Hepatocyte (in vitro differentiated cells): ENCODE measurements at places on chromosomes 12 and 14. TPM values are rescaled to one million over a fixed set of nuclear protein-coding genes. Genes with fewer than 3 reads are reported as not detected.
A peak's percentile ranks its signal among the peaks of the same experiment; 100 is the strongest.

DNA sequence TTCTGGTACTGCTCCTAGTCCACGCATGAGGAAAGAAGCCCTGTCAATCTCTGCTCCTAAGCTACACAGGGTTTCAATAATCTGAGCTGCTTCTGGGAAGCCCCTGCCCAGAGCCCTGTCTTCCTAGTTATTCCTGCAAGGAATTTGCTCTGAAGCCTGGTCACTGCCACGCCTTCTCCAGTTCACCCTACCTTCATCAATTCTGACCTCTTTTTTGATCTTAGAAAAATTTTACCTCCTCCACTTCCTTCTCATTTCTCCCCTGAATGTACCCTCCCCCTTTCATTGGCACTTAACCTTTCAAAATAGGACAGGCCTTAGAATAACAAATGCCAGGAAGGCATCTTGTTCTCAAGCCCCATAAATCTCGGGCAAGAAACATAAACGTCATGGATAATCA is 14.9 kb upstream of the LRRK2 start:
- DNase-seq, result no peak

- no peak for DNase-seq
Observed at GRCh38 chr14:90617961-90618360, 198.3 kb downstream of the TTC7B start.

Gene TGM1
- total RNA-seq, result 0.33 and 0.56 TPM in 2 replicates

Gene PITPNM2
- 2.2 and 3.6 TPM in 2 replicates for total RNA-seq

GRCh38 chr14:69287098-69288010 is 27.4 kb downstream of the GALNT16 start:
- peak; percentile 29 for DNase-seq

Gene CACNB3
- 14.2 and 23.2 TPM in 2 replicates for total RNA-seq

Gene AKAP5
- total RNA-seq, result 7.8 and 9.4 TPM in 2 replicates

DNA sequence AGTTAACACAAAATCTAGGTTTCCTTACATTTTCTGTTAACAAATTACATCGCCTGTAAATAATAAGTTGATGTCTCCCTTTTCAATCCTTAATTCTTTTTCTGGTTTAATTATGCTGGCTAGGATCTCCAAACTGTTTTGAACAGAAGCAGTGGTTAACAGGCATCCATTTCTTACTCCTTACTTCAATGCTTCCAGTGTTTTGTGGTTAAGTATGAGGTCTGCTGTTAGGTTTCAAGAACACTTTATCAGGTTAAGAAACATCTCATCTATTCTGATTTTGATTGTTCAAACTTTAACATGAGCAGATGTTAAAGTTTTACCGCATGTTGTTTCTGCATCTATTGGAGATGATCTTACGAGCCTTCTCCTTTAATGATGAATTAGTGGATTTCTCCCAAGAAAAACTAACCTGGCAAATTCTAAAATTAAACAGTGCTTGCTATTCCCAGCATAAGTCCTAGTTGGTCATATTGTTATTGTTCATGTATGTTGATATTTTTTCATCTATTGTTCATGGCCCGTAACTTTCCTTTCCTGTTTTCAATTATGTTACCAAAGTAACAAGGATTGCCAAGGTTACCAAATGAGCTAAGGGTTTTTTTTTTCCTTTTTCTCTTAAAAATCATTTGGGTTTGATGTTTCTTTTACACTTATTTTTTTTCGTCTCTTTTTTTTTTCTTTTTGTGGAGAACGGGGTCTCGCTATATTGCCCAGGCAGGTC is 33.4 kb downstream of the POLE start:
- no peak for DNase-seq

GRCh38 chr14:32998433-32998832 is 59.8 kb downstream of the NPAS3 start:
- no peak for DNase-seq

DNA sequence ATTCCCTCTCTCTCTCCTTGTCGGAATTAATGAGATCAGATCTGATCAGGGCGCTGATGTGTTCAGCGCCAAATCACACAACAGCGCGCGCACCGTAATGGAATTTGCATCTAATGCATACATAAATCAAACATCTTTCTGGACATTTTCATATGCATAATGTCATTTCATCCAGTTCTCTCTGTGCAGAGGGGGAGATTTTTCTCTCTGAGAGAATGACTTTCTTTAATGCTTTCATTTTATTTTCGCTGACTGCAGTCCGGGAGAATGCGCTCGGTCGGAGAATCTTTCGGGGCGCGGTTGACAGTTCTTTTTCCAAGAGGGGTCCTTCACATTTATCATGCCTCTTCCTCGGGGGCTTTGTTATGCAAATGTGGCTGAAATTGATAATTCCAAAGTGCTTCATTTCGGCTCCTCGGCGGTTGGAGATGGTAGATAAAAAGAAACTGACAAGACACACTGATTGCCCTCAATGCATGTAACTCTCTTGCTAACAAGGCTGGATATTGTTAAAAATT is 615.9 kb downstream of the VRK1 start:
- no peak for DNase-seq

DNA sequence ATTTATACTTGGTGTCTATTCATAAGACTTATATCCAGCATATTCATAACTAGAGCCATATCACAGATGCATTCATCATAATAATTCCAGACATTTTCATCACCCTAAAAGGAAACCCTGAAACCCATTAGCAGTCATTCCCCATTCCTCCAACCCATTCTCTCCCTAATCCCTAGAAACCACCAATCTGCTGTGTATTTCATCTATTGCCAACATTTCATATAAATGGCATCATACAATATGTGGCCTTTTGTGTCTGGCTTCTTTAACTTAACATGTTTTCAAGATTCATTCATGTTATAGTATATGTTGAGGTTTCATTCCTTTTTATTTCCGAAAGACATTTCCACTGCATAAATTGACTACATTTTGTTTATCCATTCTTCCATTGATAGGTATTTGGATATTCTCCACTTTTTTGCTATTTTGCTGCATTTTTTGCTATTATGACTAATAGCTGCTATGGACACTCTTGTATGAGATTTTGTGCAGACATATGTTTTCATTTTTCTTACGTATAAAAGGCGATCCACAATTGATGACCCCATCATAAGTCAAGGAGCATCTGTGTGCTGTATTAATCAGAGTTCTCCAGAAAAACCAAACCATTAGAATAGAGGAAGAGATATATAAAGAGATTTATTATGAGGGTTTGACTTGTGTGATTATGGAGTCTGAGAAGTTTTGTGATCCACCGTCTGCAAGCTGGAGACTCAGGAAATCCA is 5.1 kb upstream of the OAS2 start:
- DNase-seq, result no peak

DNA sequence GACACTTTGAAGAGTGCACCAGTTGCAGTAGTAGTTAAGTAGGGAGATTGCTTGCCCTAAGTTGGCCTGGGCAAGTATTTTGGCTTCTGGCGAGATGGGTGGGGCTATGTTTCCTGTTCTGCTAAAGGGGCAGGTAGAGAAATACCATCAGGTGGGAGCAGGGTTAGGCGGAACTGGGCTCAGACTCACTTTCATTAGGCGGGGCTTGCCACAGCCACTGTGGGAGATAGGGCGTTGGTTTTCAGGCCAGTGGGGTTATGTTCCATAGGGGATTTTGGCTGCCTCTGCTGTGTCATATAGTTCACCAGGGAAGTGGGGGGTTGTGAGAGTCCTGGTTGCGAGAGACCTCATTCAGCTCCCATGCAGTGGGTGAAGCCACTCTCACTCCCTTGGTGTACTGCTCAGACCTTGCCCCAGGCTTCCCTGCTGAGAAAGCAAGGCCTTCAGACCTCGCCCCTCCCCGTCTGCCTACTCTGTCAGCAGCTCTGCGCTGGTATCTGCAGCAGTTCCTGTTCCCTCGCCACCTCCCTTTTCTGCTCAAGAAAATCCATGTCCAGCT is 43.3 kb downstream of the AEBP2 start:
- peak; percentile 25 for DNase-seq

- DNase-seq, result peak; percentile 14
Observed at GRCh38 chr14:73743431-73743931, 29.3 kb upstream of the PNMA1 start.

- DNase-seq, result peak; percentile 41
Observed at GRCh38 chr14:67764496-67764895, 51.9 kb downstream of the ZFYVE26 start.

GRCh38 chr12:45232756-45233372 is 17.0 kb downstream of the ANO6 start:
- peak; percentile 83 for DNase-seq

Gene SLC4A8
- total RNA-seq, result 9.4 and 18.0 TPM in 2 replicates

GRCh38 chr12:50574601-50575348 is 70.0 kb downstream of the DIP2B start:
- no peak for DNase-seq

Gene KIAA0586
- 14.0 and 21.4 TPM in 2 replicates for total RNA-seq

Gene SLIRP
- total RNA-seq, result 246 and 281 TPM in 2 replicates

DNA sequence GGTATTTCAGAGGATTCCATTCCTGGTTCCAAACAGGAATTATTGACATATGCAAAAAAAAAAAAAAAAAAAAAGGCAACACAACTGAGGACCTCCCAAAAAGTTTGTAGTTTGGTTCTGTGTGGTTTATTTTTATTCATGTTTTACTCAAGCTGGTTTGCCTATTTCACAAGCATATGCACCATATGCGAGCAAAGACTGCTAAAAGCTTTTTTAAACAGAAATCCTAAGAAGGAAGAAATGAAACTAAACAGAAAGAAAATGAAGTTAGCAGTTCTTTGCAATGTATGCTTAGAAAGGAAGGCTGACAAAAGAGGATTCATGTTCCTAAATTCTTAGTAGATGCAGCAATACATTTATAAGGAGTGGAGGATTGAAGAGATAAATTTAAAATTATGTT is 487.6 kb upstream of the FLRT2 start:
- no peak for DNase-seq

DNA sequence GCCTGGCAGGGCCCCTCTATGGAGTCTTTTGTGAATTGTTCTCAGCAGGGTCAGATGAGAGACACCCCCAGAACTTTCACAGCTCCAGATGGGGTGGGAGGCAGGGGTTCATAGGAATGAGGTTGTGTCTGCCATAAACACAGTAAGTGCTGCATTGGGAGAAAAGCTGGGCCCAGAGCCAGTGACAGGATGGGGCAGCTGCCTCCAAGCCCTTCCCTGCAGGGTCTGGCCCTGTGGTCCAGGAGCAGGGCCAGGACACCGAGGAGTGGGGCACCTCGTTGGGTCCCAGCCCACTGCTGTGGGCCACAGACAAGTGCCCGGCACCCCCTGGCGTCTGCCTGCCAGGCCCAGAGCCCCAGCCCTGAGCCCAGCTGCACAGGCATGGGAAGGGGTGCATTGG is 13.3 kb downstream of the INF2 start:
- DNase-seq, result no peak

Gene WSCD2
- total RNA-seq, result 3.8 and 4.2 TPM in 2 replicates

GRCh38 chr14:67493092-67493717 is 4.7 kb upstream of the TMEM229B start:
- no peak for DNase-seq

Gene CLEC2A
- 0.28 TPM in 1 of 2 replicates, not detected in the other for total RNA-seq

DNA sequence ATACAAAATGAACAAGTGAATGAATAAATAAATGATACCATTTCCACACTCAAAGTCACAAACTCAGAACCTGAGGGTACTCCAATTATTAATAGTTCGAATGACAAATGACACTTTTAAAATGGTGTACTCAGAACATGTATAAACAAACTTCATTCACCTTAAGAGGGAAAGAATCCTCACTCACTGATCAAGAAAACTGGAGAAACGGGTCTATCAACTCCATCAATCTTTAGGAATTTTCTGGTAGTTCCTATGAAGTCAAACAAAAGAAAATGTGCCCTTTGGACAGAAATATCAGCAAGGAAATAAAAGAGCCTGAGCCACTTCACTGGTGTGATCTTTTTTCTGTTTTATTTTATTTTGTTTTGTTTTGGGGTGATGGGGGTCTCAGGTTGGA is 5.2 kb upstream of the NRDE2 start:
- peak; percentile 38 for DNase-seq

GRCh38 chr12:19591951-19592350 is 152.7 kb downstream of the AEBP2 start:
- no peak for DNase-seq

DNA sequence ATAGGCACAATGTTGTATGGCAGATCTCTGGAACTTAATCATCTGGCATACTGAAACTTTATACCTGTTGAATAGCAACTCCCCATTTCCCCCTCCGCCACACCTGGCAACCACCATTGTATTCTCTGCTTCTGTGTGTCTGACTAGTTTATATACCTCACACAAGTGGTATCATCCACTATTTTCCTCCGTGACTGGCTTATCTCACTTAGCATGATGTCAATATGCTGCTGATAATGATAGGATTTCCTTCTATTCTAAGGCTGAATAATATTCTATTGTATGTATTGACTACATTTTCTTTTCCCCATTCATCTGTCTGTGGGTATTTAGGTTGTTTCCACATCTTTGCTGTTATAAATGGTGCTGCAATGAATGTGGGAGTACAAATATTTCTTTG is 21.5 kb downstream of the BRMS1L start:
- no peak for DNase-seq

GRCh38 chr14:29805415-29806123 is 122.1 kb downstream of the PRKD1 start:
- DNase-seq, result peak; percentile 67

Gene KRT82
- total RNA-seq, result not detected in 2 replicates

Gene FOXN4
- not detected in 2 replicates for total RNA-seq
